Activated gamma-delta T cell treated with Interleukin-2 at 50 U/mL for 16 hours (primary cell): ENCODE measurements at places on chromosomes 7 and 10.

DNA sequence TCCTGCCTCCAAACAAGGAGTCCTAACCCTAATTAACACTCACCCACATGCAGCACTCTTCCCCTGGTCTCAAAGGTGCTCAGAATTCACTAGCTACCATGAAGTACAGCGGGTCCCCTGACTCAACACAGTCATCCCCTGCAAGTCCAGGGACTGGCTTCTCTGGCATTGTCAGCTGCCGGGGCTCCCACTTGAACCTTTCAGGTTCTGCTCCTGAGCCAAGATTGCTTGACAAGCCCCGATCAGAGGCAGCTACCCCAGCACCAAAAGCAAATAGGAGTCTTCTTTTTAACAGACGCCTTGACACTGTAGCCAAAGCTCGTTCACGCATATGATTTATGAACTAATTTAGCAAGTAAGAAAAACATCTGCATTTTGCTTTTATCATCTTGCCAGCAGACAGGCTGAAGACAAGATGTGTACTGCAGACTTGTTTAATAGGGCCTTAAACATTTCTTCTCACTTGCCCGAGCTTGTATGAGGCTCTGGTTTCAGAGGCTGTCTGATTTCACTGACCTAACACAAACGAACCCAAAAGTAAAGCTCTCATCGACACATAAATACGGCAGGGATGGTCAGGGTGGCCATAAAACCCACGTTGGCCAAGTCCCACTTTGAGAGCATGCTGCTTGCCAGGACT lies 67.6 kb upstream of the ADAM12 start:
- no peak for DNase-seq

GRCh38 chr10:127906548-127907377 lies at the start of gene PTPRE:
PTPRE (plus strand) TSS chr10:127907103; CDS start chr10:128040882, 133,779 bp downstream.
- peak; percentile 55 for DNase-seq

DNA sequence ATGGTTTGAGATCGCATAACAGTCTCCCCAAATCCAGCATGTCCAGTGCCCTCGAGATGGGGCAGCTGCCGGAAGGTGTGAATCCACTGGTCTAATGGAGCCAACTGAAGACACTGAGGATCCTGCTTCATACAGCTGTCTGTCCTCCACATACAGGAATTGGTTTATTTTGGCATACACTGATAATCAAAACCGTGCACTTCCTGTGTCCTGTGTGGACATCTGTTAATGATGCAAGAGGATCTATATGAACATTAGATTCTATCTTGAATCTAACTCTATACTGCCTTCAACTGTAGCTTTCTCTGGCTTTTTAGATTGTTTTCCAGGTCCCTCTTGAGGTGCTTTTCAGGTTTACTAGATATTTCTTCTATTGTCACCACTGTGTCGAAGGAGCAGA lies 3.0 kb upstream of the JAZF1 start:
- DNase-seq = no peak

- DNase-seq = no peak
Measured at GRCh38 chr10:124912101-124912886, 29.6 kb upstream of the ZRANB1 start.

GRCh38 chr7:151735851-151736402 lies 141.0 kb downstream of the PRKAG2 start:
- no peak for DNase-seq

- no peak for DNase-seq
Measured at GRCh38 chr10:114115661-114116445, 58.1 kb downstream of the CCDC186 start.

- DNase-seq = no peak
Measured at GRCh38 chr10:106500041-106500924, 664.2 kb downstream of the SORCS1 start.

DNA sequence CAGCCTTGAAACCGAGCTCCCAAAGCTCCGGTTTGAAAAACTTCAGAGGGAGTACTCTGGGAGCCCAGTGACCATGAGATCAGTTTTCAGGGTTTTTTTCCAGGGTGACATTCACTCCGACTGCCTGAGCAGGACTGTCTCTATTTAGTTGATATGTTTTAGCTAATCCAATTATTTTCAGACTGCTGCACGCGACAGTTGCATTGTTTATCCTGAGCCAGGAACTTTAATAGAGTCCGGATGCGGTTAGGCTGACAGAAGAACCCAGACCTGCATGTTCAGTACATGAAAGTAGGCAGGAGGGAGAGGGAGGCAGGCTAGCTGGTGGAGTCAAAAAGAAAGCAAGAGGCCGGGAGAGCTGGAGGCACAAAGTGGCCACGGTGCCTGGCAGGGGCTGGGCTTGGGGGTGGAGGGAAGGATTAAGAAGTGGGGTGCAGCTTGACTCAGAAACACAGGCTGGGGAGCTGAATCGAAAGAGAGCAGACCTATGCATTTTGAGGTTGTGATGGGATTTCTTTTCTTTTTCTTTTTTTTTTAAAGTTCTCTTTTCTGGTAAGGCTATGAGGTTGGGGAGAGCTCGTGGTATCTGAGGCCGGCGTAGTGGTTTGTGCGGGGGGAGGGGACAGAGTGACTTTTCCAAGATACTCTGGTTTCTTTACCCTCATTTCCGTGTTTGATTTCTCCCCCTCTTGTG lies 5.7 kb downstream of the GATA3 start:
- peak; percentile 55 for DNase-seq

DNA sequence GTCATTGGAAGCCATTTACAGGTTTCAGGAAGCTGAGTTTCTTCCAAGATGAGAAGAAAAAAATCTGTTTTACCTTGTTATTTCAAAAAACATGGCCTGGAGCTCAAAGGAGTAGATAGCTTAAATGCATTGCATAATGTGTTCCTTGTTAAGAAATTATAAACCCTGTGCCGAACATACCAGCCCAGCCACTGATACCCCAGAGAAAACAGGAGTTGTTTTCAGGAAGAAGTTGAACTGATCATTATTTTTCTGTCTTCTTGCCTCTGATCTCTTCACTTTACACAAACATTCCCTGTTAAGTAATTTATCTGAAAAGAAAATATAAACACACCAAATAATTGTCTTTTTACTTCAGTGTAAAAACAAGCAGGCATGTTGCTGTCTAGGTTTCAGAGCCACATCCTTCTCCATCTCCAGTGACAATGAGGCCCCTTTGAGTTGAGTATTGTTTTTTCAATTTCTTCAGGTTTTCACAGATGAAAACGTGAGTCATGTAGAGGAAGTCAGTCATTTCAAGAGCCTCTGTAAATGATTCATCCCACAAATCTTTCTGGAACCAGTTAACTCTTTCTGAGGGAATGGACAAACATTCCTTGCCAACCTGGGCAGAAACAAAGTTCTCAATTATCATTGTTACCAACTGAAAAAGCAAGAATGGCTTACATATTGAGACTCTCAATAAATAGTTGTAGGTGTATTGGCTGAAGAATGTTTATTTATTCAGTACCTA lies 244.2 kb downstream of the IPMK start:
- DNase-seq = no peak

DNA sequence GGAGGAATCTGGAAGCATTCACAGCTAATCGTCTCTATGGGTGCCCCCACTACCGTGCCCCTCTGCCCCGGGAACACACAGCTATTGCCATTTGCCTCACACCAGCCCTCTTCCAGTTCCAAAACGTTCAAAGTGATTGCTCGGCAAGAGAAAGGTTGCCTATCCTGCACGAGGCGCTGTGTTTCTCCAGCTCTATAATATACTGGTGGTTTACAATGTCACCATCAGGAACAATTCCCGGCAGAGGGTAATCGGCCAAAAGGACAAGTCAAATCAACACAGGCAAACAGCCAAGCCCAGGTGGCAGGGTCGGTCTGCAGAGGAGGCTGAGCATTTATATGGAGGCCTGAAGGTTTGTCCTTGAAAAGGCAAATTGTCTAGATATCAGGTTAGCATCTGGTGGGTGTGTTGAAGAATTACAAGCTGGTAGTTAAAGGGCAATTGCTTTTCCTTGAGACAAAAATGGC lies 29.2 kb upstream of the TNS3 start:
- no peak for DNase-seq

DNA sequence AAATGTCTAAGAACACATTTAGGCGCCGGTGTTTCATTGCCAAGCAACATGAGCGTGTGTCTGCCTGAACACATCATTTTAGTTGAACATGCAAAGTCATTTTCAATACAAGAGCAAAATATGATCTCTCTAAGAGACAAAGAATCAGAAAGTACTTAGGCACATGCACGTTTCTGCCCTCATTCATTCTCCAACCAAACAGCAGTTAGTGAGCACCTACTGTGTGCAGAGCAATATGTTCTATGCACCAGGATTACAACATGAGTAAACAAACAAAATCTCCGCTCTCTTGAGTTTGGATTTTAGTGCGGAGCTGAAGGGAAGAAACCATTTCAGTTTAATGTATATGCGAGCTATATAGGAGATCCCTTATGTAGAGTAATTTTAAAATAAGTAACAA lies 71.6 kb upstream of the KLF6 start:
- DNase-seq = no peak

DNA sequence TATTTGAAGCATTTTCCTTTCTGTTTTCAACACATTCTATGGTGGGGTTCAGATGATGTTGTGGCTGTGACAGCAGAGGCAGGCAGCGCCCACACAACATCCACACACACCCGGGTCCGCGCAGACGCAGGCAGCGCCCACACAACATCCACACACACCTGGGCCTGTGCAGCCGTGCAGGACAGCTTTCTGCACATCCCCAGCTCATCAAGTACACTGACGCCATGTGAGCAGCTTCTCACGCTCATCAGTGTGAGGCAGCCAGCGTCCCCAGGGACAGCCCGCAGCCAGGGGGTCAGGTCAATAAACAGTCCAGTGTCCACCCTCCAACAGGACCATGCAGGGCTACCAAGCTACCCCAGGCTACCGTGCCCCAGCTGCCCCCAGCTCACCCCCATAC lies 272.8 kb upstream of the TCERG1L start:
- no peak for DNase-seq

DNA sequence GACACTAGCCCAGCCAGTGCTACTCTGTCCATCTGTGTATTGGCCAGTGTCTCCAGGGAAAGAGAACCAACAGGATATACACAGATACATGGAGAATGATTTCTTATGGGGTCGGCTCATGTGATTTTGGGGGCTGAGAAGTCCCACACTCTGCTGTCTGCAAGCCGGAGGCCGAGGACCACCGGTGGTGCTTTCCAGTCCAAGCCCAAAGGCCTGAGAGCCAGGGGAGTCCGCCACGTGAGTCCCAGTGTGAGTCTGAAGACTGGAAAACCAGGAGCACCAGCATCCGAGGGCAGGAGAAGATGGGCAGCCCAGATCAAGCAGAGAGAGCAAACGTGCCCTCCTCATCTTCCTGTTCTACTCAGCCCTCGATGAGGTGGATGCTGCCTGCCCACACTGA lies 71.5 kb downstream of the C10orf143 start:
- DNase-seq = no peak

GRCh38 chr10:52578871-52579405 lies 193.6 kb downstream of the MBL2 start:
- DNase-seq = no peak

DNA sequence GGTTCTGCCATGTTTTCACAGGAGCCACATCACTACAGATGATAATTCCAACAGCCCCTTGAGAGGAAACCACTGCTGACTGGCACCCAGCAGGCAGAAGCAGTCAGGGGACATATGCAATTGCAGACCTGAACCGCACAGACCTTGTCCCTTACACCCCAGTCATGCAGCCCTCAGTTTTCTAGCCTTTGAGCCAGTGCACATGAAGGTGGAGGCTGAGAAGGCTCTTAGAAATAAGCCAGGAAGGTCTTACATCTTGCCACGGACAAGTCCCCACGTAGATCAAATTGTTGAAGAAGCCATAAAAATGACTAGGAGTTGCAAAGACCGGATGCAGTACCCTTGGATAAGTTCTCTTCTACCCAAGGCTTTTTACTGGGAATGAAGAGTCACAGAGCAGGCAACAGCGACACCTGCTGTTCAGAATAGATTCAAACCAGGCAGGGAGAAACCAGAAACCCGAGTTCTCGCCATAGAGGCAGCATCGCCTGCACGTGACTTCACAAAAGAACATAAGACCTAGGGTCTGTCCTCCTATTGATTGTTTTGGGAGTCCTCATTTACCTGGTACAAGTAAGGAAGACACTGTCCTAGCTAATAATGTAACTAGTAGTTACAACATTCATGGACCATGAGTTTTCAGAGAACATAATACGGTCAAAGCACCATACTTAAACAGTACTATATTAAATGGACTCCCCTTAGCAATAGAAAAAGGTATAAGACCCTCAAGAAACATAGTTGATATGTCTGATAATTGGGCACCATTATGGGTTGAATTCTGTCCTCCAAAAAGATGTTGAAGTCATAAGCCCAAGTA lies 11.1 kb downstream of the STEAP1B start:
- DNase-seq = peak; percentile 54

DNA sequence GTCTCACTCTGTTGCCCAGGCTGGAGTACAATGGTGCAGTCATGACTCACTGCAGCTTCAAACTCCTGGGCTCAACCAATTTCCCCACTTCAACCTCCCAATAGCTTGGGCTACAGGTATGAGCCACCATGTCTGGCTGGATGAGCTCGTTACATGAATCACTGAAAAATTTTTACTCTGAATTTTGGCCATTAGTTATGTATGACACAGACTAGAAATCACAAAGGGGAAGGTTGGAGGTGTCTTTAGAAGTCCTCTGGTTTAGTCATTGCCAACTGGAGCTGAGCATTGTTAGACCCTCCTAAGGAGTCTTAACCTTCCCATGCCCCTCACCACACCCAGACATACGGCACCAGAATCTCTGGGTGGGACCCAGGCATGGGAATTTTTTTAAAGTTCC lies 34.7 kb downstream of the SVIL start:
- no peak for DNase-seq

DNA sequence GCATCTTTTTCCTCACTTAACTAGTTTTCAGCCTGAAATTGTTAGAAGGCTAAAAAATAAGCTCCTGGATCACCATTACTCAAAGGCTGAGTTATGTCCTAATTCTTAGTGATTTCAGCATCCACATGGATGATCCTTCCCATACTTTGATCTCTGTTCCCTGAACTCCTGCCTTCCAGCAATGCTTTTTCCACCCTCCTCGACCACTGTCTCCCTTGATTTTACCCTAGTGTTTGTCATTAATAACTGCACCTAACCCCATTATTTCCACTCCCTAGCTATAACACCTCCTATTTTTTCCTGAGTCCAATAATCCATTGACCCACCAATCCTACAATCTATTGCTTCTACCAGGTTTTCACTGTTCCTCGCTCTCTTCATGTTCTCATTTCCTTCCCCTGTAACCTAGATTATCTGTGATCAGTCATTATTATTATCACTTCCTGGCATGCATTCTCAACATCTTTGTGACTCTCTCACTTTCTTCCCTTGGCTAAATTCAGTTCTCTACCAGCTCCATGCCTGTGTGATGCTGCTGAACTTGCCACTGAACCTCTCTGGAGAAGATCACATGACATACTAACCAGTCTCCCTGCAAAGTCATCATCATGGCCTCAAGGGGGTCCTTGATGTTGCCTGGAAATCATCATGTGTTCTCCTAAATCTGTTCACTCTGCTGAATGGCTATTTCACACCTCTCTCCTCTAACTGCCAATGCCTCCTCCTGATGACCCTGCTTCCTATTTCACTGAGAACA lies 6.5 kb upstream of the CALU start:
- DNase-seq = no peak

- DNase-seq = no peak
Measured at GRCh38 chr7:93146036-93146435, 2.1 kb downstream of the SAMD9L start.

GRCh38 chr10:100183481-100183880 lies 2.3 kb downstream of the ERLIN1 start:
- DNase-seq = no peak

GRCh38 chr10:133235265-133235855 lies 2.3 kb upstream of the VENTX start:
- DNase-seq = no peak

- peak; percentile 39 for DNase-seq
Measured at GRCh38 chr7:155206318-155207020, 91.2 kb upstream of the INSIG1 start.

- no peak for DNase-seq
Measured at GRCh38 chr7:34070511-34071323, 165.4 kb downstream of the BMPER start.
